ENCODE measurements at places on chromosomes 6 and 20. TPM values are rescaled to one million over a fixed set of nuclear protein-coding genes. Genes with fewer than 3 reads are reported as not detected.

FNDC11 gene
- total RNA-seq = 2.4 TPM

MOG gene
- not detected for total RNA-seq

SIM1 gene
- total RNA-seq = 0.17 TPM

NPBWR2 gene
- not detected for total RNA-seq

RIPPLY2 gene
- total RNA-seq = not detected

SFT2D1 gene
- total RNA-seq = 31.8 TPM

AVP gene
- not detected for total RNA-seq

VSX1 gene
- not detected for total RNA-seq

DEFB128 gene
- total RNA-seq = not detected

GID8 gene
- total RNA-seq = 43.4 TPM

DEFB124 gene
- total RNA-seq = not detected

MYBL2 gene
- 8.7 TPM for total RNA-seq

SYCP2 gene
- 3.1 TPM for total RNA-seq

TRAPPC3L gene
- 0.17 TPM for total RNA-seq

TENT5A gene
- total RNA-seq = 1.5 TPM

GATA5 gene
- total RNA-seq = not detected

TSHZ2 gene
- 1.9 TPM for total RNA-seq

BPIFB4 gene
- not detected for total RNA-seq

NDUFAF4 gene
- total RNA-seq = 10.2 TPM

HLA-DRB1 gene
- not detected for total RNA-seq

RNF182 gene
- total RNA-seq = 0.85 TPM

WFDC6 gene
- total RNA-seq = not detected

NOX3 gene
- total RNA-seq = not detected

ECT2L gene
- not detected for total RNA-seq

NRN1 gene
- total RNA-seq = 56.3 TPM

PRDM13 gene
- not detected for total RNA-seq

C6orf118 gene
- not detected for total RNA-seq

NRSN1 gene
- not detected for total RNA-seq

FAM83B gene
- not detected for total RNA-seq

AKAP12 gene
- total RNA-seq = 699 TPM

AIF1 gene
- not detected for total RNA-seq

TCEA2 gene
- 45.9 TPM for total RNA-seq
